ENCODE measurements at places on chromosomes 16 and 17.

- no peak for DNase-seq
Measured at GRCh38 chr17:65472666-65473309, 88.7 kb downstream of the AXIN2 start.

- no peak for DNase-seq
Measured at GRCh38 chr16:52308051-52308450, 238.9 kb downstream of the TOX3 start.

GRCh38 chr16:75927810-75928209 lies 201.5 kb upstream of the CPHXL start:
- no peak for DNase-seq

DNA sequence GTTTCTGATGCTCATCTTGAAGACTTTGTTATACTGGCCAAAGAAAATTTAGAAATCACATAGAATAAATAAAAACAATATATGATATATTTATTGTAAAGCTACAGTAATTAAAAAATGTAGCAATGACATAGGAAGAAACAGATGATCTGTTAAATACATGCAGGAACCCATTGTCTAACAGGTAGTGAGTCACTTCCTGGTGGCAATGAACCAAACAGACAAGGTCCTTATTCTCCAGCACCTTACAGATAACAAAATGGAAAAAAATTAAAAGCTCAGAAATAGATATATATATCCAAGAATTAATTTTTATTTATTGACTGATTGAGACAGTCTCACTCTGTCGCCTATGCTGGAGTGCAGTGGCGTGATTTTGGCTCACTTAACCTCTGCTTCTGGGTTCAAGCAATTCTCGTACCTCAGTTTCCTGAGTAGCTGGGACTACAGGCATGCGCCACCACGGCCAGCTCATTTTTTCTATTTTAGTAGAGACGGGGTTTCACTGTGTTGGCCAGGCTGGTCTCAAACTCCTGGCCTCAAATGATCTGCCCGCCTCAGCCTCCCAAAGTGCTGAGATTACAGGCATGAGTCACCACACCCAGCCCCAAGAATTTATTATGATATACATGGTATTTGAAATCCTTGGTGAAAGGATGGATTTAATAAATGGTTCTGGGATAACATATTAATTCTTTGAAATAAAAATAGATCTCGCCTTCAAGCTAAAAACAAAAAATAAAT lies 7.5 kb downstream of the NETO2 start:
- no peak for DNase-seq

DNA sequence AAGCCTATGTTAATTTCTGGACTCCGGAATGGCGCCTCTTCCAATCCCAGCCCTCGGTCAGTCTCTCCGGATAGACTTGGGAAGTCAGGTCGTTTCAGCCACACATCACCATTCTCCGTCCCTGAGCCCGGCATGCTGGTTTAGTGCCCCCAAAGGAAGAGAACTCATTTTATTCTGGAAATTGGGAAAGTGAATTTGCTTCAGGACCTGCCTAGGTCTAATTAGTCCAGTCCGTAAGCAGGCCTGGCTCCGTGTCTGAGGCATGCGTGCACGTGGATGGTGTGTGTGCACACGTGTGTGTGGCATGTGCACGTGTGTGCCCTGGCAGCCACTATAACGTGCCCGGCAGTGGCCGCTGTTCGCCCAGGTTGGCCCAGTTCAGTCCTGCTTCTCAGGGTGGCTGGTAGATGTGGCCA lies 77.4 kb downstream of the RPA1 start:
- DNase-seq, result no peak

GRCh38 chr16:3020604-3021448 lies 658 bp downstream of the TNFRSF12A start:
- peak; percentile 62 for DNase-seq

DNA sequence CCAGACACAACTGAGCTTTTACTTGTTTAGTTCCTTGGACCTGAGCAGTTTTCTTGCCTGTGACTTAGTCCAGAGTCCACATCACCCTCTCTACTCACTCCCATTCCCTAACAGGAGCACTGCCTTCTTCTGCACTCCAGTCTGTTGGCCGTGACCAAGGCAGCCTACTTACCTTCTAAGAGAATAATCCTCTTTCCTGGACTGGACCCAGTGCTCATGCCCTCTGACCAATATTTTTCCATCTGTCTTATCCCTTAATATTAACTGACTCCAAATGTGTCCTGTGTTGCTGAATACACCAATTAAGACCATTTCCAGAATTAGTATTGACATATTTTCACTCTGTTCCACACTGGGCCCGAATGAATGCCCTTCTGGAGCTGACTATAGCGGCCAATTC lies 681.0 kb upstream of the KIF2B start:
- DNase-seq, result no peak

- DNase-seq, result no peak
Measured at GRCh38 chr17:46727572-46728348, 90.7 kb downstream of the WNT3 start.

- no peak for DNase-seq
Measured at GRCh38 chr17:43169561-43170139, 1.4 kb upstream of the NBR1 start.

GRCh38 chr17:57396511-57396921 lies 140.2 kb downstream of the MSI2 start:
- no peak for DNase-seq

DNA sequence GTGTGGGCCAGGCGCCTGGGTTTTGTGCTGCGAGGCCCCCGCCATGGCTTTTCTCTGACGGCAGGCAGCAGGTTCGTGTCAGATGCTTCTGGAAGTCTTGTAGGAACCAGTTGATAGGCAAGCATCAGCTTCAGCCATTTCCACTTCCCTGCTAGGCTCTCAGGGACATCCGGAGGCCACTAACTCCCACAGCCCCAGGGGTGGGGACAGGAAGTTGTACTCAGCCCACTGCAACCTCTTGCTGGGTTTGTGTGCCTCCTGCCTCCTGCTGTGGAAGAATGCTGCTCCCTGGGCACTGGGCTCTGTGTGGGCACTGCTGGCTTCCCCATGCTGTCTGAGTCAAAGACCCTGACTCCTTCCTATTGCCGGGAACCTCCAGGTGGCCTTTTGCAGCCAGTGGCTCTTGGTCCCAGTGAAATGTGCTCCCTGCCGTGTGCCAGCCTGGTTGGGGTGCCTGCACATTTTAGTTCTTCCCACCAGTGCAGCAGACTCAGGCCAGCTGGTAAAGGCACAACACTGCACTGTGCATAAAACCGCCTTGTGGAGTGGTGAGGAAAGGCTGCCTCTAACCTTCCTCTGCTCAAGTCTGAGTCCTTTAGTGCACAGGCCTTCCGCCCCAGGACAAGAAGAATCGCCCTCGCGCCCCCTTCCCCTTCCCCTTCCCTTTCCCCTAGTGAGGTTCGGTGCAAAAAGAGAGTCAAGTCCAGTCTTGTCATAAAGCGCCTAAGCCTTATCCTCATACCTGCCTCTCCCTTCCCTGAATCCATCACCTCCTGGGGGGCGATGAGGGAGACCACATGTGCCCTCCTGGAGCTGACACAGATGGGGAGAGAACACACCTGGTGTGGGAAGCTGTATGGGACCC lies 16.6 kb downstream of the LDHD start:
- peak; percentile 37 for DNase-seq

DNA sequence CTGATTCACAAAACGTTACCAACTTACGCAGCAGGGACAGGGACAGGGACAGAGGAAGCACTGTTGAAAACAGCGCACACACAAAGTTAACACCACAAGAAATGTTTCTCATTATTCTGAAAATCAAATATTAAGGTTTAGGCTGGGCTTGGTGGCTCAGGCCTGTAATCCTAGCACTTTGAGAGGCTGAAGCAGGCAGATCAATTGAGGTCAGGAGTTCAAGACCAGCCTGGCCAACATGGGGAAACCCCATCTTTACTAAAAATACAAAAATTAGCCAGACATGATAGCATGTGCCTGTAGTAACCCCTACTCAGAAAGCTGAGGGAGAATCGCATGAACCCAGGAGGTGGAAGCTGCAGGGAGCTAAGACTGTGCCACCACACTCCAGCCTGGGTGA lies 4.2 kb downstream of the CYTH1 start:
- peak; percentile 49 for DNase-seq

DNA sequence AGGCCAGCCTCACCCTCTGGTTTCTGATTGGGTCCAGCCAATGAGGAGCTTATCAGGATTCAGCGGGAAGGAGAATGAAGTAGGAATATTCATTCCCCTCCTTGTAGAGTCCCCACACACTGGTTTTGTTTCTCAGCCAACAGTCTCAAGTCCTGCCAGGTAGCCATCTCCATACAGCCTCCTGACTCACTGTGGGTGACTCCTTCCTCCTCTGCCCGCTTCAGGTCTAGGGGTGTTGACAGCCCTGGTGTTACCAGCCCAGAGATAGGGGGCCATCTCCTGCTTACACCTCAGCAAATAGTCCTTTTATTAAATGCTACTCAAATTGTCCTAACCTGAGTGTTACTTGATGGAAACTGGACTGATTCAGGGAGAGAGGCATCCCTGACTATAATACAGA lies 4.0 kb upstream of the MFAP4 start:
- no peak for DNase-seq

DNA sequence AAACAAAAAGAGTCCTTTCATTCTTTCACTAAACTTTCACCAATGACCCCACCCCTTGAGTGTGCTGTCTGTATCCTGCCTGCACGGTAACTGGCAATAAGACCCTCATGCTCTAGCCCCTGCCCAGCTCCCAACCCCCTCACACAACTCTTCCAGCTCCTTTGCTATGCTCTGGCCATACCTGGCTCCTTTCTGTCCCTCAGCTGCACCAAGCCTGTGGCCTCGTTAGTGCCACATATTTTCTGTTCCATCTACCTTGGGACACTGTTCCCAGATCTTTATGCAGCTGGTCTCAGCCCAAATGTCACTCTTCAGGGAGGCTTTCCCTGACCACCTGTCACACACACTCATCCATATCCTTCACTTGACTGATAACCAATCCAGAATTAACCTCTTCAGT lies 47.3 kb downstream of the C16orf82 start:
- no peak for DNase-seq

- no peak for DNase-seq
Measured at GRCh38 chr16:89036776-89037175, 56.9 kb upstream of the ACSF3 start.

DNA sequence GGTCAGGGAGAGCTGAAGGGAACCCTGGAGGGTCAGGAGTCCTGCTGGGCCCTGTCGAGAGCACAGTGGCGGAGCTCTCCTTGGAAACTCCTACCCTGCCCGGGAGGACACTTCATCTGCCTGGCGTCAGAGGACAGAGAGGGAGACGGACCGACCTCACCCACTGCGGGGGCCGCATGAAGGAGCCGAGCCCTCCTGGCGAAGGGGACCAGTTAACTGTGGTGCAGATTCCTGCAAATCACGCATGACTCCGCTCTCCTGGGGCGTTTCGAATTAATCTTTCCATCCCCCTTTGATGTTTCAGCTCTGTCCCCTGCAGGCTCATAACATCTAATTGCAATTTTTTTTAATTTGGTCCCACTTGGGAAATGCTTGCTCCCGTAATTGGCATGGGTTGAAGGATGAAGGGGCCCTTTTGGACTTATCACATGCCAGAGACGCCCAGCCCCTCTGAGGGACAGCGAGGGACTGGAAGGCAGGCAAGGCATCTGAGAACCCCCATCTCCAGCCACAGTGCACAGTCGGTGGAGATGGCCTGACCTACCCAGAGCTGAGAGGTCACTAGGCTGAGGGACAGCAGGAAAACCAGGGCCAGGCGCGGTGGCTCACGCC lies 26.5 kb downstream of the RPH3AL start:
- DNase-seq, result no peak

- DNase-seq, result peak; percentile 22
Measured at GRCh38 chr16:23597003-23597756, 1.1 kb upstream of the NDUFAB1 start.

DNA sequence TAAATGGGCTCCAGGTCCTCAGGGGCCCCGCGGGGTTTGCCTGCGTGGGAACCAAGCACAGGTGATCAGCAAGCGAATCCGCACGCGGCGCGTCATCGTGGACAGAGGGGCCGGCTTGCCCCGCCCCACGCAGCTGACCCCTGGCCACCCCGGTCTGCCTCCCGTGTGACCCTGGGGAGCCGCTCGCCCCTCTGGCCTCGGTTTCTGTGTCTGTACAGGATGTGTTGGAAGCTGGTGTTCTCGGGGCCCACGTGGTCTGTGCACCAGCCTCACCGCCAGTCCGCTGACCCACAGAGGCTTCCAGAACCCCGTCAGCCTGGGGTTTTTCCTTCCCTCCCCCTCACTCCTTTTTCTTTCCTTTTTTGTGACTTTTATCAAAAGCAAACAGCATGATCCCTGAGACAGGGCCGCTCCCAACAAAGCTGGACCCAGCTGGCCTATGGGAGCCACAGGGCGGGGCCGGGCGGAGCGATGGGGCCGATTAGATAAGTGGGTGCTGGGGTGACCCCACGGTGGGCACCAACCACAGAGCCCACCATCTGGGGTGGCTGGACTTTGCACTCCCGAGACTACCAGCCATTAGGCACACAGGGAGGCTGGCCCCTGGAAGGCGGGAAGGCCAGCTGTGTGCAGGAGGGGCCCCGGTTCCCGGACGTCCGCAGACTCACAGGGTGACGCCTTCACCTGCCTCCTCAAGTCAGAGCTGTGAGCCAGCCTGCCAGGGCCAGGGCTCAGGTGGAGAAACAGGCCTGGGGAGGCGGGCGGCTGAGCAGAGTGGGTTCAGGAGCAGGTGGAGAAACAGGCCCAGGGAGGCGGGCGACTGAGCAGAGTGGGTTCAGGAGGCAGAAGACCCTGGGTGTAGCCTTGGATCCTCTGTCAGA lies 56.0 kb downstream of the ZFPM1 start:
- DNase-seq, result no peak

DNA sequence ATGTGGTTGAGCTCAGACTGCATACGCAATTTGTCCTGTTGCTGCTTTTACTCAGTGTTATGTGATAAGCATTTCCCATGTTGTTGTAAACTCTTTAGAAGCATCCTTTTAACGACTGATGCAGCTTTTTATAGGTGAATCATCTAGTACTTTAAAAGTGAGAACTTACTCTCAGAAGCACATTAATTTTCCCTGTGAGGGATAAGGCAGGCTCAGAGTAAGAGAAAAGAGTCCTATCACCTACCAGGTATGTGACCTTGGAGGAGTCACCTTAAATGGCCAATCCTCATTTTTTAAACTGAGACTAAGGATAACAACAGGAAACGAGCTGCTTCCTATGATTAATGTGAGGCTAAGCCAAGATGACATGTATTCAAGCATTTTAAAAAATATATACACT lies 34.4 kb upstream of the GAN start:
- no peak for DNase-seq

GRCh38 chr17:9006175-9006767 lies 15.0 kb upstream of the NTN1 start:
- no peak for DNase-seq

- peak; percentile 84 for DNase-seq
Measured at GRCh38 chr17:40559954-40560591, 5.2 kb downstream of the CCR7 start.

DNA sequence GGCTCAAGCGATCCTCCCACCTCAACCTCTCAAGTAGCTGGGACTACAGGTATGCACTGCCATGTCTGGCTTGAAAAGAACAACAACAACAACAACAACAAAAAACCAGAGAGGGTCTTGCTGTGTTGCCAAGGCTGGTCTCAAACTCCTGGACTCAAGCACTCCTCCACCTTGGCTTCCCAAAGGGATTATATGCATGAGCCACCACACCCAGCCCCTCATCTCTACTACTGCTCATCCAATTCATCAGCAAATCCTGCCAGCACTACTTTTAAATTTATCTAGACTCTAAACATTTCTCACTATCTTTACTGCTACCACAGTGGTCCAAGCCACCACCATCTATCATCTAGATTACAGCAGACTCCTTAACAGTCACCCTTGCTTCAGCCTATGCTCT lies 109.6 kb downstream of the BRIP1 start:
- DNase-seq, result no peak
